ENCODE measurements at places on chromosomes 1 and 21.
A peak's percentile ranks its signal among the peaks of the same experiment; 100 is the strongest.

- no peak for DNase-seq
These were observed 9.6 kb upstream of the POFUT2 start for GRCh38 chr21:45297329-45297728.

- peak; percentile 70 for DNase-seq
These were observed 22.5 kb upstream of the KCNE1 start for GRCh38 chr21:34534522-34534921.

- DNase-seq = no peak
These were observed 311.8 kb downstream of the PTPRU start for GRCh38 chr1:29548091-29548490.

DNA sequence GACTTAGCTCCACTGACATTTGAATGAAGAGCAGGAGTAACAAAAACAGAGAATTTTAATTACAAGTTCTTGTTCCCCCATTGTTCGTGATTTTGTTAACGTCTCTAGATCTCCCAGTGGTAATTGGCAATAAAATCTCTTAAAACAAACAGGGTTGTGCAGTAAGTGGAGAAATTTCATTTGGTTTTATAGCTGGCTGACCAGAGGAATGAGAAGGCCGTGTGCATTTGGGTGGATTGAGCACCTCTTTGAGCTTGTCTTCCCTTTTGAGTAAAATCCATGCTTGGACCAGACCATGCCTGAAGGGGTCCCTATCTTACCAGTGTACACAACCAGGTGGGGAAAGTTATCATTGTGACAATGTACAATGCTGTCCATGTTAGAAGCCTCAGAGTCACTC lies 137.8 kb downstream of the HIVEP3 start:
- no peak for DNase-seq

DNA sequence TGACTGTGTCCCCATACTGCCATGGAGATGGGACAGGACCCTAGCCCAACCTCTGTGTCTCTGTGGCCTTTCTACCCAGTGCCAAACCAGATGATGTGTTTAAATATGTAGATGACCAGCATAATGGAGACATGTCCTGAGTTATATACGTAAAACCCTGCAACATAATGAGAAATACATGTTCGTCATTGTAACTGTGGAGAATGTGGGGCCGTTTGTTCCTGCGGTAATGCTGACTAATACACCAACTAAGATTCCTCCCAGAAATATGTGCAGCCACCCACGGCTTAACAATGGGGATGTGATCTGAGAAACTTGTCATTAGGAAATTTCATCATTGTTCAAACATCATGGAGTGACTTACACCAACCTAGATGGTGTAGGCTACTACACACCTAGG lies 71.7 kb upstream of the SIM2 start:
- DNase-seq = peak; percentile 57

- no peak for DNase-seq
These were observed 3.0 kb downstream of the VAMP4 start for GRCh38 chr1:171738911-171739310.

- no peak for DNase-seq
These were observed 584.9 kb upstream of the PBX1 start for GRCh38 chr1:163974120-163974519.

DNA sequence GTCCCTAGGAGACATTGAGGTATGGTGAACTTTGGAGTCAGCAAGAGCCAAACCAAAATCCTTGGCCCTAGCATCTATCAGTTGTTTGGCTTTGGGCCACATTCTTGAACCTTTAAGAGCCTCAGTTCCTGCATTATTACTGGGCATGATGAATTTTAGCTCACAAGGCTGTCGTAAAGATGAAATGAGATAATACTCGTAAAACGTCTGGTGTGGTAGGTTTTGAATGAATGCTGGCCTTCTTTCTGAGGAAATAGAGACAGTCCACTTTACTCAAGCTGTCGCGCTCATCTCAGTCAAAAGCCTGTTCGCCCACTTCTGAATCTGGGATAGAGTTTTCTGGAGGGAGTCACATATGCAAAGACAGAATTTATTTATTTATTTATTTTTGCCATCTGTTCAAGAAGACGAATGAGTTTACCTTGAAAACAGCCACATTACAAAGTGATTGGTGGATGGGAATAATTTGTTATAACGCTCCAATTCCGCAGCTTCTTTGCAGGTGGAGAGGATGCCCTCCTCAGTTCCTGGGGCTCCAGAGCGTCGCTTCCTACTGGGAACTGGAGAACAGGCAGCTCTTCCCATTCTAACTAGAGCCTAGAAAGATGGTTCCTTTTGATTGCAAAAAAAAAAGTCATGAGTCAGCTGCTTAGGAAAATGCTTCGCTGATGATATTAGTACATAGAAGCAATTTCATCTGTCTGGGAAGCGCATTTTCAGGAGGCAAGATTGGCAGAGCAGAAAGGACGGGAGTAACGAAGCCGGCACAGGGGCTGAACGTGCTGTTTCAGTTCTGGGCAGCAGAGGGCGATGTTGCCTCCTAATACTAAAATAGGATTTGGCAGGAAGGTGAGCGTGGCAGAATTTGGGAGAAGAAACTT lies 49.9 kb upstream of the CYP2J2 start:
- peak; percentile 27 for DNase-seq

GRCh38 chr1:22001409-22001808 lies at the start of gene CELA3A:
Gene CELA3A (plus strand): TSS chr1:22001657. CDS start chr1:22001675, 18 bp downstream.
- no peak for DNase-seq

GRCh38 chr1:223716302-223716862 lies 4.0 kb downstream of the CAPN2 start:
- DNase-seq = no peak

DNA sequence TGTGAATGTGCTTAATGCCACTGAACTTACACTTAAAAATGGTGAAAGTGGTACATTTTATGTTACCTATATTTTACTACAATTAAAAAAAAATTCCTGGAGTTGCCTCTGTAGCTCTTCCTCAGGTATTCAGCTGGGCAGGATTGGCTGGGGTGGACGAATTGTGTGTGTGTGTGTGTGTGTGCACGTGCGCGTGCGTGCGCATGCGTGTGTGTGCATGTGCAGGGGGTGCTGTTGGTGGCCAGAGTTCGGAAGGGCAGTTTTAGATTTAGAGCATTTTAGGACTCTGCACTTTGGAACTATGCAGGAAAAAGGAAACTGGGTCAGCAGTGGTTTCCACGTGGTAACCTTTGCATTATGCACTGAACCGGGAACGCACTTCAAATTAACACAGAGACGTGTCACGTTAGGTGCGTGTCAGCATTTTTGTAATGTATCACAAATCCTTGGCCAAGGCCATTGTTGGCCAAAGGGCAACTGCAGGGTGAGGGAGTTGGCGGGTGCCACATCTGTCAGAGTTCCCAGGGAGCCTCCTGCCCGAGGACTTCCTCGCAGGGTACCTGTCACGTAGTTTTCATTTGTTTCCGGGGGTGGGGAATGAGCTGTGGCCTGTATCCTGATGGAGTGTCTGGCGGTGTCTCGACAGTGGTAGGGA lies 312.8 kb downstream of the CAMTA1 start:
- no peak for DNase-seq

DNA sequence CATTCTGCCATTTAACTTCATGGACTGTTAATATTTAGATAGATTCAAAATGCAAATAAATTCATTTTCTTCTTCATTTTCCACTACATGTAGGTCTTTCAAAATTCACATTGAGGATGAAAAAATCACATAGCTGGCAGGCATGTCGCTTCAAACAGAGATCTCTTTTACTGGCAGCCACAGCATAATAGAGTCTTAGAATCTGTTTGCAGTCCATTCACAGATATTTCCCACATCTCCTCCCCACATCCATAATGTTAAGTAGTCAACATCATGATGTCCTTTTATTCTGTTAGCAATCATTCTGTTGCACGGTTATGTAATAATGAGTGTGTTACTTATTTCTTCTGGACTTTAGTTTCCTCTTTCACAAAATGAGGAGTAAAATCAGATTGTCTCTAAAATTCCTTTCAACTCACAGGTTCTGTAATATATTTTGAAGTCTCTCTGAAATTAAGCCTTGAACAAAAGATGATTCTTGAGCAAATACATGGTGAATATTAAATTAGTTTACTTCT lies 257.5 kb upstream of the SNX7 start:
- no peak for DNase-seq

DNA sequence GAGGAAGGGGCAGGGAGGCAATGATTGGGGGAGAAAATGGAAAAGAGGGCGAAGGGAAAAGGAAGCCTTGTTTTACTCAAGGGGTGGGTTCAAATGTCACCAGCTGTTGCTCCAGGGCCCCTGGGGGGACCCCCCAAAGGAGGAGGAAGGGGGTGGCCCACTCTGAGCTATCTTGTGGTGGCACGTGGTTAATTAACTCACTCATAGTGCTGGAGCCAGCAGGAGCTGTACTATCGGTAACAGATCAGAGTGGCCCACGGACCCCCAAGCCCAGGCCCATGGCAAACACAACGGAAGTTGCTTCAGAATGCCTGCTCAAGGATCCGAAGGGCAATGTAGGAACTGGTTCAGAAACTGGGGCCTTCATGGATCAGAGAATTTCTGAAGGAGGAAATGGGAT lies 7.2 kb downstream of the TFF2 start:
- DNase-seq = no peak

DNA sequence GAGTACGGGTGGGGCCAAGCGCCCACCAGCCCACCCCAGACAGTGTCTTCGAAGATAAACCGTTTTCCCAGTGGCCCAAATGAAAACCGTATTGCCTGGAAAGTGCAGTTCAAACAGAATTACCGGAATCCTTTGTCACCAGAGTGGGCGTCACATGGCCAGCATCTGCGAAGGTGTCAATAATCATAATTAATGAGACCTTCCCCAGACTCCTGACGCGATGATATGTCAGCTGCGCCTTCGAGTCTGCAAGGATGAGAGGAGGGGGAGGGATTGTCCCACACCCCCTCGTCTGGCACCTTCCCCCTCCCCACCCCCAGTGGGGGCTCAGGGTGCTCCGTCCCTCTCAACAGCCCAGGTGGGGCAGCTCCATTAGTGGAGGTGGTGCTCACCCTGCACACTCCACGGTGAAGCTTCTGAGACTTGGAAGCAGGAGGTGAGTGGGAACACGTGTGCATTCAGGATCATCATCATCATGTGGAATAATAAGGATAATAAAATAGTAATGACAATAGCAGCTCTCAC lies 215.1 kb downstream of the PTPRU start:
- DNase-seq = no peak

DNA sequence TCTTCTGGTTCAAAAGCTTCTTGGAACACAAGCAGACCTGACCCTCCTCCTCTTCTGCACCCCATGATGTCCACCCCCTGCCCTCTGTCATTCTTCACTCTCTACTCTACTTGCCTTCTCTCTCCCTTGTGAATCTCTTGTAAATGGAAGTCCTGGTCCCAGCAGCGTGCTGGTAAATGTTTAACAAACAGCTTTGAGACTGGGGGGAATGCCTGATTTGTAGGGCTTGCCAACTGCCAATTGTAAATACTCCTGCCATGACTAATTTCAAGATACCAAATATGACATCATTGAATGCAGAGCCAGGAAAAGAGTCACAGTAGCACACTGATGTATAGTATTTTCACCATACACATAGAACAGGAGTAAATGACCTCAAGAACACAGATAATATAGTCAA lies 40.9 kb upstream of the LRRN2 start:
- peak; percentile 76 for DNase-seq

- DNase-seq = no peak
These were observed 2.6 kb downstream of the NAXE start for GRCh38 chr1:156594190-156594589.

DNA sequence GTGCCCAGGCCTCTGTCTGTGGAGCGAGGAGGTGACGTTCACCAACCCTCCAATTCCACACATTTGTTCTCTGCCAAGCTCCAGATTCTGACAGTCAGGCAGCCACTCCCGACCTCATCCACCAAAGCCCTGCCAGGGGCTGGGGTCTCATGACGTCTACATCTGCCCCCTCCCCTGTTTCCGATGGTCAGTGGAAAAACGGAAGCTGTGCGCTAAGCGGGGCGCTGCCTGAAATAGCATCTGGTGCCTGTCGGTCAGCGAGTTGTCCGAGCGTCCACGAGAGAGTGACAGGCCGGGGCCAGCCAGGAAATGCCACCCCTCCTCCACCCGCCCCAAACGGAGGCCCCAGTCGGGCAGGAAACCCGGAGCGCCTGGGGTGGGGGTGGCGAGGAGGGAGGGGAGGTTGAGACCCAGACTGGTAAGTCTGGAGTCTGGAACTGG lies 3.2 kb upstream of the TAL1 start:
- DNase-seq = no peak

GRCh38 chr1:29453502-29454240 lies 217.3 kb downstream of the PTPRU start:
- peak; percentile 41 for DNase-seq

GRCh38 chr1:236425031-236425663 lies 31.1 kb downstream of the EDARADD start:
- no peak for DNase-seq

- peak; percentile 58 for DNase-seq
These were observed 95.9 kb downstream of the KCNJ15 start for GRCh38 chr21:38352536-38353219.

GRCh38 chr1:108590957-108591356 lies 31.1 kb downstream of the EEIG2 start:
- DNase-seq = peak; percentile 84

DNA sequence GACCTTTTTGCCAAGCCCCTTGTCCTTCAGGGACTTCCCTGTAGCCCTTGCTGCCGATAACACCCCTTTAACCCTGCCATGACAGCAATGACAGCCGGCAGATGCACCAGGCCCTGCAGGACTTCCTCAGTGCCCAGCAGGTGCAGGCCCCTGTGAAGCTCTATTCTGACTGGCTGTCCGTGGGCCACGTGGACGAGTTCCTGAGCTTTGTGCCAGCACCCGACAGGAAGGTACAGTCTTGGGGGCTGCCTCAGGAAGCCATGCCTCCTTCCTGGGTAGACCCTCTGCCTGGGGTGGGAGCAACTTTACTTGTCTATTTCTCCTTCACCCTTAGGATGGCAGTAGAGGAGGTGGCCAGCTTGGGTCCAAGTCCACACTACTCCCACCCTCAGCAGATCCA lies 16.1 kb upstream of the PADI6 start:
- DNase-seq = no peak

- DNase-seq = peak; percentile 56
These were observed 444.8 kb downstream of the KIF26B start for GRCh38 chr1:245599371-245600174.

- peak; percentile 100 for DNase-seq
These were observed 58.8 kb downstream of the TOMM20 start for GRCh38 chr1:235069577-235070563.

DNA sequence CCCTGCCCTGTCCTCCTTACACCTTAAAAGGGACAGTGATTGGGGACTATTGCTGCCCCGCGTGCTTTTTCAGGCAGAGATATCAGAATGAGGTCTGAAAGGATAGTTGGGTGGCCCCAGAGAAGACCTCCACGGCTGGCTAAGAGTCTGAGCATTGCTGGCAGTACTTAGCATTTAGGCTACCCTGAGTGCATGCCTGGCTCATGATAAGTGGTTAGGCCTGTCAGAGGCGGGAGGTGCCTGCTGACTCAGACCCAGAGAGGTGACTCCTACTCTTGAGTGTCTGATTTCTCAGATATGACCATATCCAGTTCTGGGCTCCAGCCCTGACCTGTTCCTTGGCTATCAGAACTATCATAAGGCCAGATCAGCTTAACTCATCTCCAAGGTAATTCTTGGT lies 213.7 kb downstream of the PBX1 start:
- peak; percentile 95 for DNase-seq
